T follicular helper cell (primary cell): ENCODE measurements at places on chromosomes 3 and 15.

- no peak for DNase-seq
Observed at GRCh38 chr3:191263365-191263764, 64.3 kb downstream of the OSTN start.

DNA sequence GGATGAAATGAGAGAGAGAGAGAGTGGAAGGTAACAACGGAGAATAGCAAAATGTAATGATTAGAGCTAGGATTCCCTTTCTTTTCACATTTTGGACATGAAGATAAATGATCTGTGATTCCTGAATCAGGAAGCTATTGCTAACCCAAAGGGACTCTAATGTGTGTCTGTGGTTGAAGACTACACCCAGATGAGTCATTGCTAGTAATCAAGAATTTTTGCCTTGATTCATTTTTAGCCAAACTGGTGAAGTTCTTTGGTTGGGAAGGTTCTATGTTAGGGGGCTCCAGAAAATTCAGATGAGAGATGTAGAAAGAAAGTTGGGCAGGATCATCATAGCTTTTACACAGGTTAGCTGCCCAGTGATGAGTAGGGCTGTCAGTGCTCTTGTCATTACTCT is 116.4 kb downstream of the DUT start:
- DNase-seq = no peak

DNA sequence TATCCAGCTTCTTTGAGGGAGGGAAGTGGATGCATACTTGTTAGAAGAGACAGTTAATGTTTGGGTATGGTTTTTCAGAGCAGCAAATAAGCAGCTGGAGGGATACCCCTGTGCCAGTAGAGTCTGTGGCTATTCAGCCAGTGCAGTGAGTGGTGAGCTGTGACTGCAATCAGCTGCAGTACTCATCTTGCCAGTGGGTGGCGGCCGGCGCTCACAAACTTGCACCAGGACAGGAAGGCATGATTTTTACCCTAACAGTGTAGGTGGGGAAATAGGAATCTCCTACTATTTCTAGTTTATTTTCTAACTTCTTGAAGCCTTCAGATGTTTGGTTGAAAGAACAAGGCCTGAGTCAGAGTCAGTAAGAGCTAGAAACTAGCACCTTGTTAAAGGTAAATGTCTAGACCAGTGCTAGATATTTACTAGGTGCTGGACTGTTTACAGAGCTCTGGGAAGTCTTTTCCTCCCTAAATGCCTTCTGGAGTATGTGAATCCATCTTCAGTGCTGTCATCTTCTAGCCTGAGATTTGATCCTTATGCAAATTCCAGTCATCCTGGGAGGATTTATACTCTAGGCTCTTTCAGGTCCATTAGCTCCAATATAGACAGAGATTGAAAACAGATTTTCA is 23.6 kb downstream of the TIMP4 start:
- peak; percentile 30 for DNase-seq

DNA sequence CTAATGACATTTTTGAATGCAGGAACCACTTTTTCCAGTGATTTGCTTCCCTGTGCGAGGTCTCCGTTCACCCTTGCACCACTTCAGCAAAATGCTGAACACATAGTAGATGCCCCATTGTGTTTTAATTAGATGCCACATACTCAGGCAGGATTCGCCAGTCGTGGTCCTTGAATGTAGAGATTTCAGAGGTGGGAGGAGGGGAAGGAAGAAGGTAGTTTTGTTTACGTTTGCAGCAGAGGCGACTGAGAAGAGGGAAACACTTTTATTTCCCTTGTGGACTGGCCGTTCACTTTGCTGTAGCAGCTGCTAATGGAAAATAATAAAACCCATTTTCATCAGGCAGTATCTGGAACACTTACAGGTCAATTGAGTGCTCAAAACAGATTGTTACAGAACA is 262.8 kb upstream of the TBL1XR1 start:
- no peak for DNase-seq

DNA sequence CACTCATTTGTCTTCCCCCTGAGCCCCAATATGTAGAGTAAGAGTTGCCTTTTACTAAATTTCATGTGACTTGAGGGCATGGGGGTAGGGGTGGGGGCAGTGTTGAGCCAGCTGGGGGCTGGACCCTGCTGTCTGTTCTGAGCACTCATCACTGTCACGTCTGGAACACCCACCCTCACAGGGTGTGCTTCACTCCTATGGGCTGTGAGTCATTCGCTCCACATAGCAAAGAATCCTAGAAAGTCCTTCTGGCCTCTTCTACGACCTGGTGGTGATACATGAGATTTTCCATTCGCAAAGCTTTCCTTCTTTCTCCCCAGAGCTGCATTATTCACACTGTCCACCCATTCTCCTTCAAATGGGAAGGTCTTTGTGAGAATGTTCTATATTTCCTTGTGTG is 43.6 kb upstream of the MGLL start:
- no peak for DNase-seq

- DNase-seq = no peak
Observed at GRCh38 chr3:138119423-138119766, 4.0 kb upstream of the DZIP1L start.

GRCh38 chr3:53809267-53809666 is 37.0 kb downstream of the CHDH start:
- no peak for DNase-seq

DNA sequence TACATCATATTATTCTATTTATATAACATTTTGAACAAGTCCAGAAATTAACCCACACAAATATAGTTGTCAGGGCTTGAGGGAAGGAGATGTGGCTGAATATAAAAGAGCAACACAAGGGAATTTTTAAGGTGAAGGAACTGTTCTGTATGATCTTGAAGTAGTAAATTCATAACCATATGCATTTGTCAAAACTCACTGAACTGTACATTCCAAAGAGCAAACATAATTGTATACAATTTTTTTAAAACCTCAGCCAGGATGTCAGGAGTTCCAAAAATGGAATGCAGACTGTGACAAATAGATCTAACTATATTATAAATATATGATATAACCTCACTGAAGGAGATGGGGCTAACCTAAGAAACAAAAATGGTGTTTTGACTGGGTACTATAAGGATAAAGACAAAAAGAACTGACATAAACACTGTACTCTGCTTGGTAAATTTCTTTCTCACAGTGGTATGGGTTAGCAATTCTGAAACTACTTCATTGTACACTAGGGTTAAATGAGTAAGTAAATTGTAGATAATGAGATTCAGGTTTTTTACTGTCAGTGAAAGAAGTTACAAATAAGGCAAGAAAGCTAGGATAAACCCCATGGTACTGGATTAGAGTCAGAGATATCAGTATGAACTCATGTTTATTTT is 14.4 kb downstream of the GOLGB1 start:
- DNase-seq = no peak

GRCh38 chr3:127711021-127711695 is 38.4 kb downstream of the ABTB1 start:
- no peak for DNase-seq

DNA sequence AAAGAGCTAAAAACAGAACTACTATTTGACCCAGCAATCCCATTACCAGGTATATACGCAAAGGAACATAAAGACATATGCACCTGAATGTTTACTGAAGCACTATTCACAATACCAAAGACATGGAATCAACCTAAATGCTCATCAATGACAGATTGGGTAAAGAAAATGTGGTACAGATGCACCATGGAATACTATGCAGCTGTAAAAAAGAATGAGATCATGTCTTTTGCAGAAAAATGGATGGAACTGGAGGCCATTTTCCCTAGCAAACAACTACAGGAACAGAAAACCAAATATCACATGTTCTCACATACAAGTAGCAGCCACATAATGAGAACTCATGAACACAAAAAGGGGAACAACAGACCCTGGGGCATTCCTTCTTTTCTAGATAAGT is 208.9 kb upstream of the LRRFIP2 start:
- no peak for DNase-seq

- DNase-seq = no peak
Observed at GRCh38 chr3:165815682-165816081, 21.5 kb downstream of the BCHE start.

DNA sequence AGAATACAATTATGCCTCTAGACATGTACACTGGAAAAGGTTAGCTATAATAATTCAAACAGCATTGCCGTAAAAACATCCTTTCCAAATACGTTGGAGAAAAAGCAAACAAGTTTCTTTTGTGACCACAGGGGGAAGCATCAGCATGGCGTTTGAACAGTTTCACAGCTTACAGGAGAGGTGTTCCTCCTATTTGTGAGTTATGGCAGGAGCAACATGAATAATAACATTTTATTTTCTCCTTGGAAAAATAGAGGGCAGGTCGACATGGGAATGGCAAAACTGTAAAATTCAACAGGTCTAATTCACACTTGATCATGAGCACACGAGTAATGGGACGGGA is 39.7 kb upstream of the GADL1 start:
- no peak for DNase-seq

GRCh38 chr3:60136601-60137000 is 1086.8 kb upstream of the CFAP20DC start:
- DNase-seq = no peak

DNA sequence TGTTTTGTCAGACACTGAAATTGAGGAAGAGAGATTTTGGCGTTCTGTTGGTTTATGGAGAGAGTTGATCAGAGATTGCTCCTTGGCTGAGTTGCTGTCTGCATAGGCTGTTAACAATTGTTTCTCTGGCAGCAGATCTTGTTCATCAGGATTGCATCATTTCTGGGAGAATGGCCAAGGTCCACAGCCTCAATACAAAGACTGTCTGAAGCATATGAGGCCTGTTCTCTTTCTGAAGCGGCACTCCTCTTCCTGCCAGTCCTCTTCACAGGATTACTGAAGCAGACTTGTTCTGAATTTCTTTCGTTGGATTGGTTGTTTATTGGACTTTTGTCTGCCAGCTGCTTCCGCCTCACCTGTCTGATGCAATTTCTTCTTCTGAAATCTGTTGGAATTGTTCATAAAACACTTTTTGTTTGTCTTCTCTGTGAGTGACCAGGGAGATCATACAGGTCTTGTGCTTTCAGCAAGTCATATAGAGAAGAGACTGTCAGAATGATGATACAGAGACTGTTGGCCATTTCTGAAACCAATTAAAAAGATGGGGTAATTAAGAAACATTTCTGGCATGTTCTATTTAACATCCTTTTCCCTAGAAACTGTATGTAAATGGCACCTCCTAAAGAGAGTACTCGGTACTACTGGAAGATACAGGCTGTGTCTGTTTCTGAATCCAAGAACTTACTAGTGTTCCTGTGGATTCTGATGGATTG is 25.5 kb downstream of the SETD5 start:
- no peak for DNase-seq

DNA sequence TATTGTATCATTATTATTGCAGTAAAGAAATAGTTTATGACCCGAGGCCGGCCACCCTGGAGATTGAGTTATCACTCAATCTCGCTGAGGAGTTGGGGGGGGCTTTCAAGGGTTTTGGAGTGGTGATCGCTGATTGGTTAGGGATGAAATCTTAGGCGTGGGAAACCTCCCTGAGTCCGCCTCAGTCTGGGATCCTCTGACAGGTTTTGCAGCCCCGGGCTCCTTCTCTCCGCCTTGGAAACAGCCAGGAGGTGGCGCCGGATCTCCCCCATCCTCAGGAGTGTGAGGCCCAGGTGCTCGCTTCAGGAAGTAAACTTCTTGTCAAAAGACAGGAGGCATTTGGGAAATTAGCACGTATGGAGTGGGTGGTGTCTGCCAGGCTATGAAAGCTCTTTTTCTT is 41.1 kb upstream of the SEC61A1 start:
- DNase-seq = no peak

DNA sequence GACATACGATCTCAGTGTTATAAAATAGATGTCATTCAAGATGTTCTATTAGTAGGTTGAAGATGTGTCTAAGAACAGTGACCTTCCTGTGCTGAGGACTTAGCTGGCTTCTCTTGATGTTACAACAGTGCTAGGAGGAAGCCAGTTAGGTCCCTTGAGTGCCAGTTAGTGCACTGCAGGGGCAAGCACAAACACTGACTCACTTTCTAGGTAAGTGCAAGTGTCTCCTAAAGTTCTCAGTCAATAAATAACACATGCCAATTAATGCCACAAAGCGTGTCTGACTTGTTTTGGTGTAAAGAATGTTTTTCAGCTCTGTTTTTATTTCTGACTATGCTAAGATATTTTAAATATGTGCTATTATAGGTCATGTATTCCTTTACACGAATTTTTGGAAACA is 211.8 kb downstream of the NAALADL2 start:
- DNase-seq = no peak

DNA sequence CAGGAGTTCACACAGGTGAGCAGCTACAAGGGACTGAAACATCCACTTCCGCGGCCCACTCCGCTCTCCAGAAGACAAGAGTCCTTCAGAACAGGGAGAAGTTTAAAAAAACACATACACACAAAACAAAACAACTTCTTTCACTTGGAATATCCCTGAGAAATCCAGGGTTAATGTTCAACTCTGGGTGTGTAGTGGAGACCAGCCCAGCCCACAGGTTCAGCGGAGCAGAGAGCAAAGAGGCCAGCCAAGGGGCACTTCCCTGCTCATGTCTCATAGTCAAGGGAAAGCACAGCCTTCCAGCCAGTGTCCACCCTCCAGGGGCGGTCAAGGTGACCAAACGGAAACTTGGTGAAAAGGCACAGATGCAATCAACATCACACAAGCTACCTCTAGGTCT is 41.6 kb downstream of the WNT5A start:
- DNase-seq = no peak

GRCh38 chr15:36742696-36743095 is 163.3 kb downstream of the CDIN1 start:
- DNase-seq = no peak

DNA sequence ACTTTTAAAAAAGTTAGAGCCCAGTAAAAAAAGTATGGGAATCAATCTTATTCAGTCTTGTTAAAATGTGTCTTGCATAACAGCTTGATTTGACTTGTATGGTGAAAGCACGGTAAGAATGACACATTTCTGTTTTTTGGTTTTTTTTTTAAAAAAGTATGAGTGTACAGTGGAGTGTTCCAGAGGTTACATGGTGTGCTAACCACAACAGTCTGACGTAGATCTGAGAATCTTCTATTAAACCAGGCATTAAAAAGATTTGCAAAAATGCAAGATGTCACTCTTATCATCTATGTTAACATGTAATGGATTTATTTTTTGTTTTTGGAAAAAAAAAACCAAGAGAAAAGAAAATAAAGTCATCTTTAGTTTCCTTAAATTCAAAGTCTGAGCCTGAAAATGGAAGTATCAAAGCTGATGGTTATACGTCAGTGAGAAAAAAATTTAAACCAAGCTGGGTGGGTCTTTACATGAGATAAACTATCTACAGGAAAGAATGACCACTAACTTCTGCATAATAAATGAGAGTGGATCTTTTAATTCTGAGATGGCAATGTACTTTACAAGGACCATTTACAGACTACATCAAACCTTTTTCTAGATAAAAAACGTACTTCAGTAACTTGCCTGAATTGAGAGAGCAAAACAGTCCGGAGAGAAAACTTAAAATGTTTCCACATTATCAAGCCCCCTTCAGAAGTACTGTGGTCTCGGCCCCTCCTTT is 1.6 kb downstream of the GABPB1 start:
- peak; percentile 30 for DNase-seq

GRCh38 chr3:43010638-43011037 is 31.5 kb downstream of the GASK1A start:
- DNase-seq = no peak

DNA sequence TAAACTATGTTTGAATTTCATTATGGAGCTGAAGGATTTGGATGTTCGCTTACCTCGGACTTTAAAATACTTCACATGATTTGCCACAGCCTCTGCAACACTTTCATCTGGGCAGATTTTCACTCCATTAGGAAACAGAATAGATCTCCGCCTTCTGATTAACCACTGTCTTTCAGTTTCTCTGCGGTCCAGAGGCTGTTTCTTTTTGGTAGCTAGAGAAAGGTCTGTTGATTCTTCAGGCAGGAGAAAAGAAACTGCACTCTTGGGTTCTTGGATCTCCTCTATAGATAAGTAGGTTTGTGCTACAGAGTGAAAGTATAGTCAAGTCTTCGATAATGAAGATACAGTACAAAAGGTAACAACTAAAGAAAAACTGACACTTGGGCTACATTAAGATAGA is 844 bp downstream of the IMPG2 start:
- DNase-seq = no peak
